ENCODE measurements at places on chromosomes 11 and 22.

GRCh38 chr11:61195719-61196118 is 7.6 kb upstream of the PGA3 start:
- DNase-seq: no peak

GRCh38 chr11:12735262-12735661 is 61.0 kb downstream of the TEAD1 start:
- no peak for DNase-seq

- DNase-seq: no peak
Observed at GRCh38 chr11:83521647-83522596, 235.8 kb upstream of the CCDC90B start.

DNA sequence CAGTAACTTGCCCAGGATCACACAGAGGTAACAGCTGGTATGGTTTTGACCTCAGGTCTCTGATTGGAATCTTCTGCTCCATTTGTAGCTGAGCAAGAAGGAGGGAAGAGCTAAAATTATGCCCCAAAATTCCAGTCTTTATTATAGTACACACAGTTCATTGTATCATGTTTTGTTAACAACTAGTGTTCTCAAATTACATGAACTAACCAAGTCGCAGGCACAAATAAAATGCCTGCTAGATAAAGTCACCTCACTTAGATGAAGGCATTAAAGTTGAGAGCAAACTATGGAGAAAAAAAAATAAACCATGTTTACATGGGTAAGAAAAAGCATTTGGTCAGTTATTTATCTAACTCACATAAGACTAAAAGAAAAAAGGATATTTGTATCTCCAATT is 58.8 kb downstream of the PDGFD start:
- DNase-seq: no peak

DNA sequence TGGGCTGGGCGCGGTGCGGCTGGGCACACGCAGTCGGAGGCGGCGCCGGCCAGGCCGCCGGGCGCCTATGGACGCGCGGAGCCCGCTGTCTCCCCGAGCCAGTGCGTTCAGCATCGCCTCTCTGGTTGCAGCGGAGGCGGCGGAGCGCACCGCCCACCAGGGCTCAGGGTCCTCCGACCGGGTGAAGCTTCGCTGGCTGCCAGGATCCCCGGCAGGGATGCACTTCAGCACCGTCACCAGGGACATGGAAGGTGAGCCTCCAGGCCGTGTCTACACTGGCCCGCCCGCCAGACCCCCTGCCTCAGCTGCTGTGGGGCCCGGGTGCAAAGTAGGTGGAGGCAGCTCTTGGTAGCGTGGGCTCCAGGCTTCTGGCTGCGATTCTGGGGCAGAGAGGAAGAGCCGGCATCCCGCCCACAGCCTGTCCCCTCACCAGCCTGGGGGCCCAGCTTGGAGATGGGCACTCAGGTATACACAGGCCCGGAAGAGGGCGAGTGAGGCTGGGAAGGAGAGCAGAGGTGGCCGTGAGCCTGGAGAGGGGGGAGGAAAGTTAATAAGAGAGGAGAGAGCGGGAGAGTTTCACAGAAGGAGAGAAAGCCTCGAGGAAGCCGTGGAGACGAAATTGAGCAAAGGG is 1.0 kb upstream of the TBX1 start:
- no peak for DNase-seq

GRCh38 chr11:64917663-64917995 is 620 bp upstream of the ATG2A start:
- DNase-seq: no peak

DNA sequence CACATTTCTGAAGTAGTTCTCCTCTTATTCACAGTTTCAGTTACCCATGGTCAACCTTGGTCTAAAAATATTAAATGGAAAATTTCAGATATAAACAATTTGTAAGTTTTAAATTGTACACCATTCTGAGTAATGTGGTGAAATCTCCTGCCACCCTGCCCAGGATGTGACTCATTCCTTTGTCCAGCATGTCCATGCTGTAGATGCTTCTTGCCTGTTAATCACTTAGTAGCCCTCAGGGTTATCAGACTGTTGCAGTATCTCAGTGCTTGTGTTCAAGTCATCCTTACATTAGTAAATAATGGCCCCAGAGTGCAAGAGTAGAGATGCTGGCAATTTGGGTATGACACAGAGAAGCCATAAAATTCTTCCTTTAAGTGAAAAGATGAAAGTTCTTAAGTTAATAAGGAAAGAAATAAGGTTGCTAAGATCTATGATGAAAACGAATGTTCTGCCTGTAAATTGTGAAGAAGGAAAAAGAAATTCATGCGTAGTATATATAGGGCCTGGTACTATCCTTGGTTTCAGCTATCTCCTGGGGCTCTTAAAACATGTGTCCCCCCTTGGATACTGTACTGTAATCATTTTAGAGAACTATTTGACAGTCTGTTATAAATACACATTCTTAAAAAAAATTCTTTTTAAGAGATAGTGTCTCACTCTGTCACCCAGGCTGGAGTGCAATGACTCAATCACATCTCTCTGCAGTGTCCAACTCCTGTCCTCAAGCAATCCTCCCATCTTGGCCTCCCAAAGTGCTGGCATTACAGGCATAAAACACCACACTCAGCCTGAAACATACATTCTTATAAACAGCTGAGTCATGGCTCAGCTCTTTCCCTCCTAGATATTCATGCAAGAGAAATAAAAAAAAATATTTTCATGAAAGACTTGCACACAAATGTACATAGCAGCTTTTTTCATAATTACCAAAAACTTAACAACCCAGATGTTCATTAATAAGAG is 31.3 kb downstream of the MTNR1B start:
- no peak for DNase-seq

DNA sequence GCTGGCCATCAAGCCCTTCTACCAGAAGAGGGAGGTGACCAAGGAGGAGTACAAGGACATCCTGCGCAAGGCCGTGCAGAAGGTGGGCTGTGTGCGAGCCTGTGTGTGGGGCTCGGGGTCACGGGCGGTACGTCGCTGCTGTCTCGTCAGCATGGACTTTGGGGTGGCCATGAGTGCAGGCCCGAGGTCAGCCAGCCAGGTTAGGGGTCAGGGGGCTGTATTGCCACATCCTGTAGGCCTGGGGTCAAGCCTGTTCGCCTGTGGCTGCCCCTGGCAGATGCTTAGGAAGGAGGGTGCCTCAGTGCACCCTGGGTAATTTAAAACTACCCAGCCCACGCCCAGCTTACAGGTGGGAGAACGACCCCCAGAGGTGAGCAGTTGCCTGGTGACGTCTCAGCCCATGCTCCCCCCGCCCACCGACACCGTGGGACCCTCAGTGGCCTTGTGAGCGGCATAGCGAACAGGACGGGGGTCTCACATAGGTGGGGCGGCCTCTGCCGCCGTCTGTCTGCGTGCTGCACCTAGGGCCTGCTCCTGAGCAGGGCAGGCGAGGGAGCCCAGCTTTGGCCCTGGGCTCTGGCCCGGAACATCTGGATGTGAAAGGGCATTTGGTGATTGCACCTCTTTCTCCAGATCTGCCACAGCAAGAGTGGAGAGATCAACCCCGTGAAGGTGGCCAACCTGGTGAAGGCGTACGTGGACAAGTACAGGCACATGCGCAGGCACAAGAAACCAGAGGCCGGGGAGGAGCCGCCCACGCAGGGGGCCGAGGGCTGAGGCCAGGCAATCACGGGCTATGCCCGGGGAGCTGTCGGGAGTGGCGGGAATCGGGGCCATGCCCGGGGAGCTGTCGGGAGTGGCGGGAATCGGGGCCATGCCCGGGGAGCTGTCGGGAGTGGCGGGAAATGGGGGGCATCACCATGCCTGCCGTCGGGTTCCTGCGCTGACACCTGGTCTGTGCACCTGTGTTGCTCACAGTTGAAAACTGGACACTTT is 4.5 kb downstream of the IRF7 start:
- DNase-seq: no peak

DNA sequence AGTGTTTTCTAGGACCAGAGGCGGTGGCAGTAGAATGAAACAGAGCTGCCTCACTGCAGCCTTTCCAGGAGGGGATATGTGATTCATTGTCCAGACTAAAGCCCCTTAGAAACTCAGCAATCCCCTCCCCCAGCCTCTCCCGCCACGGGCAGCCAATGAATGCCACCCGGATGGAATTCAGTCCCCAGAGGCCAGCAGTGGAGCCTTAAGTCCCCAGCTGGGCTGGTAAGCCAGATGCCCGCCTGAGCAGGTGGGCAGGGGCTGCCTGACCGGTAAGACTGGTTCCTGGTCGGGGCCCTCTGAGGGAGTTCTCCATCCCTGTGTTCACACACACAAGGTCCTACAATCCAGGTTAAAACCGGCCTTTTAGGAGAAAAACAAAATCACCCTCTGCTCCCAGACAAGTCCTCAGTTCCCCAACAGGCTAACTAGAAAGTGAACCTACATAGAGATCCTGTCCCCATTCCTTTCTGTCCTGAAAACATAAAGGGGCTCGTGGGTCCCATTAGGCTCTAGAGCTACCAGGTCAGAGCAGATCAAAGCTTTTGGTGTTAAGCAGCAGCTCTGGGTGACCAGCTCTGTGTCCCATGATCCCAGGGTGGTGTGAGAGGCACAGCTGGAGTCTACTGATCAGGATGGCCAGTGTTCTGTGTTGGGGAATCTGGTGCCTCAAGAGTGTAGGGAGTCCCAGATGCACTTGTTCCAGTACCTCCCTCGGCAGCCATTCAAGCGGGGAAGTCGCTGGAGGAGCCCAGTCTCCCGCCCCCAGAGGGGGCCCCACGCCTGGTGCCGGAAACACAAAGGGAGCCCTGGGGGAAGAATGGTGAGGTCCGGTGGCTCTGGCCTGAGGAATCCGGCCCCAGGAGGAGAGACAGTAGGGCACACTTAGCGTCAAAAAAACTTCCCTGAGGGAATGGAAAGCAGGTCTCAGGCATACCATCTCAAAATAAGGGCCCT is 2.6 kb downstream of the PATZ1 start:
- DNase-seq: peak; percentile 17

DNA sequence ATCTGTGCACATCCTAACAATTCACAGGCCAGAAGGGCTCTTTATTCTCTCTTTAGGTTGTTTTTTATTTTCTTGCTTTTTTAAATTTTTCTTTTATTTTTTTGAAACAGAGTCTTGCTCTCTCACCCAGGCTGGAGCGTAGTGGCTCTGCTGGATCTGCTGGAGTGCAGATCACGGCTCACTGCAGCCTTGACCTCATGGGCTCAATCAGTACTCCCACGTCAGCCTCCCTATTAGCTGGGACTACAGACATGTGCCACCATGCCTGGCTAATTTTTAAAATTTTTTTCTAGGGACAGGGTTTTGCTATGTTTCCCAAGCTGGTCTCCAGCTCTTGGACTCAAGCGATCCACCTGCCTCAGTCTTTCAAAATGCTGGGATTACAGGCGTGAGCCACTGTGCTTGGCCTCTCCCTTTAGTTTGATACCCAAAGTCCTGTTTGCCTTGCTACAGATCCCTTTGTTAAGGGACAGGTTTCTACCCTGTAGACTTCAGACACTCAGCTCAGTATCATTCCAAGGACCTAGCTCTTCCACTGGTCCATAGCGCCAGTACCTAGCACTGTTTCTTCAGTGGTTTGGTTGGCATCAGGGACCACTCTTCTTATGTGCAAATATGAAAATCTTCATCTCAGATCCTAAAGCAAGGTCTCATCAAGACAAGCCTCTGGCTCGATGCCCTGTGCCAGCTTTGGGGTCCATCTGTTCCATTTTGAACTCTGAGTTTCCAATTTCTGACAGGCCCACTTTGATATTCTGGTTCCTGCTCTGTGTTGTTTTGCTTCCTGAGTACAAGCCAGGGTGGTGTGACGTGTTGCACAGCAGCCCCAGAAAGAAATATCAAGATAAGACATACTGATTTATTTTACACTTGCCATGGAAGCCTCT is 211.7 kb downstream of the FAT3 start:
- DNase-seq: no peak

GRCh38 chr22:39651053-39651996 is 80.8 kb downstream of the CACNA1I start:
- no peak for DNase-seq

GRCh38 chr22:26681395-26681821 is 24.0 kb downstream of the MIAT start:
- DNase-seq: no peak

DNA sequence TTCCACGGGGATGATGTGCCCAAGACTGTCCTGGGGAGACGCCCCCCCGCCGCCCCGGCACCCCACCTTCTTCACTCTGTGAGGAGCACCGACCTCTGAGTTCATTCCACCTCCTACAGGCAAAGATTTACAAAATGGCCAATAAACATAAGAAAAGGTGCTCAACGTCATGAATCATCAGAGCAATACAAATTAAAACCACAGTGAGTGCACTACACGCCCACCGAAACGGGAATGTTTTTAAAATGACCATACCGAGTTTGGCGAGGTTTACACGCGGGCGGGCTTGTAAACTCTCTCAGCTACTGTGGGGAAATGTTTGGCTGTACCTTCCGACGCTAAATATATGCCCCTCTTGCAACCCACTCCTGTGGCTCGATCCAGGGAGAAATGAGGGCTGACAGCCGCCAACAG is 7.9 kb downstream of the NPTXR start:
- no peak for DNase-seq

DNA sequence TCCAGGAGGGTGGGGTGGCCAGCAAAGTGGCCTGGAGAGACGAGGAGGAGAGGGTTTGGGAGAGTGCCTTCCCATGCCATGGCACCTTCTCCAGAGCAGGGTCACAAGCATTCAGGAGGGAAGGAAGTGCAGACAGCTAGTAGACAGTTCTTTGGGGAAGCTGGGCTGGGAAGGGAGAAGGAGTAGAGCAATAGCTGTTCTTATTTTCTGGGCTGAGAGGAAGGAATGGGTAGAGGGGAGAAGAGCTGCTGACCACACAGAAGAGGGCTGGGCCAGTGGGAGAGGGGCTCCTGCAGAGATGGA is 14.8 kb upstream of the PICK1 start:
- no peak for DNase-seq

GRCh38 chr22:29838599-29838956 is 504 bp upstream of the ASCC2 start:
- DNase-seq: no peak

- DNase-seq: no peak
Observed at GRCh38 chr11:86608251-86608799, 64.1 kb downstream of the ME3 start.

DNA sequence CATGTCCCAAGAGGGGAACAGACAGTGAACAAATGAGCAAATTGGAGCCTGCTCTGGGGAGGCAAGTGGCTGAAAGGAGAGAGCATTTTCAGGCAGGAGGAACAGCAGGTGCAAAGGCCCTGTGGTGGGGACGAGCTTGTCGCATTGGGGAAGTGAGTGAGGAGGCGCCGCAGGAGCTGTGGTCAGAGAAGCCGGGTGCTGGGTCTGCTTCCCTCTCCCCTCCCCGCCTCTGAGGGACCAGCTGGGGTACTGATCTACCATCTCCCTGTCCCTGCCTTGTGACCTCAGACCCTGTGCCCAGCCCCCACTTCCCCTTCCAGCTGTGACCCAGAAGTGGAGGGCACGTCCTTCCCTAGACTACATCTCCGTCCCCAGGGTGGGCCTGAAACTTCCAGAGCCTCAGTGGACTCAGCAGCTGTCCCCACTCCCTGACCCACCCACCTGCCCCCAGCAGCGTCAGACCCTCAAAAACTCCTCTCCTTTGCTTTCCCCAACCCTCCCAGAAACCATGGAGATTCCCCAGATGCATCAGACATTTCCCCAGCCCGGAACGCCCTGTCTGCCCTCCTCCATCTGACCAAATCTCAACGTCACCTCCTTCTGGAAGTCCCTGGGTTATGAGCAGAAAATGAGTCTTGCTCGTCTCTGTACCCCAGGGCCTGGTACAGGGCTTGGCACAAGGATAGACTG is 19.7 kb upstream of the PDGFB start:
- DNase-seq: no peak
